ENCODE measurements at places on chromosomes 1 and 21.

- DNase-seq = no peak
These were observed 29.0 kb downstream of the TGFBR3 start for GRCh38 chr1:91856996-91857395.

DNA sequence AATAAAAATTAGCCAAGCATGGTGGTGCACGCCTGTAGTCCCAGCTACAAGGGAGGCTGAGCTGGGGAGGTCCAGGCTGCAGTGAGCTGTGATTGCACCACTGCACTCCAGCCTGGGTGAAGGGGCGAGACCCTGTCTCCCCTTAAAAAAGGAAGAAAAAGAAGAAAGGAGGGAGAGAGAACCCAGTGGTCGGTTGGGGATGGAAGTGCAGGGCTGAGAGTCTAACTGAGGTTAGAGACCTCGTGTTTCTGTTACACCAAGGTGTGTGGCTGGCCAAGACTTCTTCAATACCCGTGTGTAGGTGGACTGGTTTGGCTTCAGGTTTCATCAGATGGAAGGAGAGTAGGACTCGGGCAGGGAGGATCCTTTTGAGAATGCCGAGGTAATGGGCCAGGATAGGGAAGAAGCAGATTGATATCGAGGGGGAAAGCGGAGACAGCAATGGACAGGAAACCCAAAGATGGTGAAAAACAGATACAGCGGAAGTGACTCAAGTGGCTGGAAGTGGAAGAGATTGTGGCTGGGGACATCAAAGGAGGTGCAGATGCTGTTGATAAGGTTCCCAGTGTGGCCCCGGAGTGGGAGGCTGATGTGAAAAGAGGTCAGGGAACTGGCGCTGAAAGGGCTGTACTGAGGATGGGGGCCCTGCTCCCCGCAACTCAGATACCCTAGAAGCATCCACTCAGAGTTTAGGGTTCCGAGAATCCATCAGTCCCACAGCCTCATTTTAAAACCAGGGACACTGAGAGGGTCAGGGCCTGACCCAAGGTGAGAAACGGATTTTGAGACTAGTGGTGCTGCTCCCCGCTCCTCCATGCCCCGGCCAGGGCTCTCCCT is 681 bp upstream of the UBXN10 start:
- DNase-seq = no peak

DNA sequence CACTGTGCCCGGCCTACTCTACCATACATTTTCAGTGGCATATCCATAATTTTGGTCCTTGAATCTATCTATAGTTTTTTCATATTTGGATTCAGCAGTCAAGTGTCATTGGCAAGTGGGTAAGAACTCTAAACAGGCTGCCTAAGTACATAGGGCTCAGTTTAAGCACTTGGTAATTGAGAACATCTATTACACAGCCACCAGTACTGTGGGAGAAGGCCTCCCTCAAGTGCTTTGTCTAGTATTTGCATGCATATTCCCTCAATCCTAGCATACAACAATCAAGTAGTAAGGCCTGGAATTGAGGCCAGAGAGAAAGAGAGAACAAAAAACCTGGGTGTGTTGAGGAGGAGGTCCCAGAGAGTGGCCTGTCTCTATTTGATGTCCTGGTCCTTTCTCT is 325.2 kb downstream of the USP25 start:
- no peak for DNase-seq

DNA sequence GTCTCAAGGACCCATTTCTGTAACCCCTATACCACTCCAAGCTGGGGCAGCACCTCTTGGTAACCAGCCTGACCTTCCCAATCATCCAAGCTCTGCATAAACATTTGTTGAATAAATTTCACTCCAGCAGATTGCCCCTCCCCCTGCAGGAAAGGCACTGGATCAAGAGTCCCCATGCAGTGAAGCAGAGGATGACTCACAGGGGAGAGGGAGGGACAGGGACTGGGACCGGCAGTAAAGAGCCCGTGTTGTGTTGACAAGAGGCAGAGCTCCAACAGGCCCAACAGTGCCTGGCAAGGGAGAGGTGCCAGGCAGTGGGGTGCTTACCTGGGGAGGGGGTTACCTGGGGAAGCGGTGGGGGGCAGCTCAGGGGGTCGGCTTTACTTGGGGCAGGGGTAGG is 32.3 kb downstream of the SLC9A1 start:
- DNase-seq = no peak

- DNase-seq = no peak
These were observed 999 bp downstream of the THAP3 start for GRCh38 chr1:6625584-6626149.

- no peak for DNase-seq
These were observed 85.7 kb downstream of the BRINP2 start for GRCh38 chr1:177256153-177257075.

Data from amniotic stem cell (primary cell).